ENCODE measurements at places on chromosomes 12 and 14.

DNA sequence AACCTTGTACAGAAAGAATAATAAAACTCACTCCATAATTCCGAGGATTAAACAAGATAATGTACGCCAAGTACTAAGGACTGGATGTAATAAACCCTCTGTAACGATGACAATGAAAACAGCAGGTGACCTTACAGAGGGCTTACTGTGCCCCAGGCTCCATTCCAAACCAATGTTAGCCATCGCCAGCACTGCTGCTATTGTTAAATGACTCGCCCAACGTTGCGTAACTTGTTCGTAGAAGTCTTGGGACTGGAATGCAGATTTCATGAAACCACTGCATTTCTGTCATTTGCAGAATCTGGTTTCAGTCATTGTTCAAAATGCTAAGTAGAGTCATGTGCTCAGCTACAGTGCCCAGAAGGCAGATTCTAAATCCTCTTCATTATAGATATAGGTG, 728 bp upstream of the STON2 start:
- DNase-seq, result no peak

DNA sequence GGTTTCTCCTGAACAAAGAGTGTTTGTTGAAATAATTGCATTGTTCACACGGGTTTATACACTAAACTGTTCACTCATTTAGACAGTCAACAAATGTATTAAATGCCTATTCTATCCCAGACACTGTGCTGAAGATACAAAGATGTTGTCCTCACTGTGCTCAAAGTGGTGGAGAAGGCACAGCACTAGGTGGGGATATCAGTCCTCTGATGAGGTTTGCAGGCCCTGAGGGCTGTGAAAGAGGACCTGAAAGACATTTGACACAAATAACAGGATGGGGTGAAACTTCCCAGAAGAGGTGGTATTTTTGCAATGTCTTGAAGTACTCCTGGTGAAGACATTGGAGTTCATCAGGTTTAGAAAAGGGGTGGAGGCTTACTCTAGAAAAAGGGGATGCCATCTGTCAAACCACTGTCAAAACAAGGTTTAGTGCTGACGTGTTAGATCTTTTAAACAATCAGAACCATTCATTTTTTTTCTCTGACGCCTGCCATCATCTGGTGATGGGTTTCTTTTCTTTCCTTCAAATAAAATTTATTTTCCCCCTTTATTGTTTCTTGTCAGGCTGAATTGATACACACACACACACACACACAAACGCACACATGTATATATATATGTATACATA, 69.5 kb downstream of the ACSS3 start:
- no peak for DNase-seq

- DNase-seq, result no peak
These were observed 85.6 kb downstream of the FOXN3 start for GRCh38 chr14:89331398-89331797.

- DNase-seq, result peak; percentile 57
These were observed 702 bp downstream of the FAM222A start for GRCh38 chr12:109714141-109714912.

DNA sequence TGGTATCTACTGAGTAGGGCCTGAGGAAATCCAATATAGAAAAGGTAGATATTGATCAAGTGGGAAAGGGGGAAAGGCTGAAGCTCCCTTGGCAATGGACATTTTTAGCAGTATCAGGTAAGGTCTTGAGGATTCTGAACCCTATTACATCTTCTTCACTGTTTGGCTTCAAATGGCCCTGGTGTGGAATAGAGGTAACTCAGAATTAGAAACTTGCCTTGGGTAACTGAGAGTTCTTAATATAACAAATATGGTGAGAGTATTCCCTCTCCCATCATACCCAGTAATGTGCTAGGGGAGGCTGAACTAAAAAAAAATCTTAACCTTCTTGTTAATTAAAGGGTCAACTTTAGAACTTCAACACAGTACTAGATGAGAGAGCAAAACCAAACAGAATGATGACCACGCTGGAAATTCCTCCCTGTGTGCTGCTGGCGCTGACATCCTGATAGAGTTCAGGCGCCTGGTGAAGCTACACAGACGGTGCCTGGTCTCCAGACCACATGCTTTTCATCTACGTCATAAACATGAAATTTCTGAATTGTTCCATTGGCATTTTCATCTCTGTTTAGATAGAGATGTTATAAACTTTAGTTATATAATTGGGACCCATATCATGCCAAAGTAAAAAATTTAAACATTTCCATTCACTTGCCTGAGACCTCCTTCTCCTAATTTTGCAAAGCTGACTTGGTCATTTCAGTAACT, 128.3 kb downstream of the AKAP6 start:
- DNase-seq, result no peak

DNA sequence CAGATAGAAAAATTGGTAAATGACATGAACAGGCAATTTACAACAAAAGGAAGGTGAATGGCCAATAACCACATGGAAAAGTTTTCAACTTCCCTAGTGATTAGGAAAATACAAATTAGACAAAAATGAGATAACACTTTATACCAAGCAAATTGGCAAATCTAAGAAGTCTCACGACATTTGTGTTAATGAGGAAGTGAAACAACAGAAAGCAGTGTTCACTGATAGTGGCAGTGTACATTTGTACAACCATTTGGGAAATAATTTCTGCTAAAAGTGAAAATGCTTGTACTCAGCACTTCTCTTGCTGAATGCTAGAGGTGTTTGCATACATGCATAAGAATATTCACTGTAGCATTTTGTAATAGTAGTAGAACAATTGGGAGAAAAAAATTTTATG, 126.6 kb downstream of the LLPH start:
- DNase-seq, result no peak

DNA sequence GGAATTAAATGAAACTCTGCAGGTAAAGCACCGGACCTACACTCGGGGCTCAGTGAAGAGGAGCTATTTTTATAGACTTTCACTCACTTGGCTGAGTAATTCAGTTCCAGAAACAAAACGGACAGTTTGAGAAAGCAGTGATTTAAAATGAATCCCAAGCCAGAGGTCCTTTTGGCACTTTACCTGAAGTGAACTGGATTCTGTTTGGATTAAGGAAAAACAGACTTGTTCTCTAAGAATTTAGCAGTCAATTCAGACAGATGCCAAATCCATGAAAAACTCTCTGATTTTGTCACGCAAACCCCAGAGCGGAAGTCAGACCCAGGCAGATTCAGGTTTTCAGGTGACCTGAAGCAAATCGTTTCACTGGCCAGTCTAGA, 4.9 kb upstream of the VASH1 start:
- no peak for DNase-seq

DNA sequence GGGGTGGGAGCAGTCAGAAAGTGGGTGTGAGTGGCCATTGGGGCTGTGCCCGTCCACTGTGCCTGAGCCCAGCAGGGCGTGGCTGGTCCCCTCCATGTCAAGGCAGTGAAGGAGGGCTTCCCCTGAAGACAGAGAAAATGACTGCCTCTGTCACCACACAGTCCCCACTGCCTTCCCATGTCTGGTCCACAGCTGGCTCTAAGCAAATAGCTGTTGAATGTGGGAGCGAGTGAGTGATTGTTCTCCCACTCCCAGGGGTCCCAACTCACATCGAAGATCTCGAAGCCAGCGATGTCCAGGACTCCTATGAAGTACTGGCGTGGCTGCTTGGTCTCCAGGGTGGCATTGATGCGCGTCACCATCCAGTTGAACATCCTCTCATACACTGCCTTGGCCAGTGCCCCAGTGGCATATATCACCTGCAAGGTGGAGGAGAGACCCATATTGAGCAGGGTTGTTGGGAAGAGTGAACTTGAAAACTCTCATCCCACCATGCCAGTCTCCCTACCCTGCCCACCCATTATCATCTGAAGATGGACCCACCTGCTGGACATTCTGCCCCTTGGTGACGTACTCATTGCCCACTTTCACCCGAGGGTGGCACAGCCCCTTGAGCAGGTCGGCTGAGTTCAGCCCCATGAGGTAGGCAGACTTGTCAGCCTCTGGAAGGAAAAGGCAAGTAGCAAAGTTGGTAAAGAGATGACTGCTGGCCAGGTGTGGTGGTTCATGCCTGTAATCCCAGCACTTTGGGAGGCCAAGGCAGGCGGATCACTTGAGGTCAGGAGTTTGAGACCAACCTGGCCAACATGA, 6.6 kb downstream of the MYH7 start:
- no peak for DNase-seq

DNA sequence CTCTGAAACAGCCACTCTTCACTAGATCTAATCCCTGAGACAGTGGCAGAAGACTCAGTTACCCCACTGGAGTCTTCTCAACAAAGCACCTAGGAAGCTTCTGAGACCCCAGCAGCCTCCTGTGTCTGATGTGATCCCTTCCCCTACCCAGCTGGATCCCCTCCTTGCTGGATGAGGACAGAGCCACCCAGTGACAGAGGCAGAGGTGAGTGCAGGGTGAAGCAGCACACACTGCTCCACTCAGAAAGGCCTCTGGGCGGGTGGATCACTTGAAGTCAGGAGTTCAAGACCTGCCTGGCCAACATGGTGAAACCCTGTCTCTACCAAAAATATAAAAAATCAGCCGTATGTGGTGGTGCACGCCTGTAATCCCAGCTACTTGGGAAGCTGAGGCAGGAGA, 2.7 kb downstream of the SPRYD3 start:
- no peak for DNase-seq
